Activated T-helper 1 cell treated with anti-CD3 and anti-CD28 coated beads, Interleukin-2, amount 50 U/mL, for 16 hours (primary cell): ENCODE measurements at places on chromosomes 11 and 22.
A peak's percentile ranks its signal among the peaks of the same experiment; 100 is the strongest.

DNA sequence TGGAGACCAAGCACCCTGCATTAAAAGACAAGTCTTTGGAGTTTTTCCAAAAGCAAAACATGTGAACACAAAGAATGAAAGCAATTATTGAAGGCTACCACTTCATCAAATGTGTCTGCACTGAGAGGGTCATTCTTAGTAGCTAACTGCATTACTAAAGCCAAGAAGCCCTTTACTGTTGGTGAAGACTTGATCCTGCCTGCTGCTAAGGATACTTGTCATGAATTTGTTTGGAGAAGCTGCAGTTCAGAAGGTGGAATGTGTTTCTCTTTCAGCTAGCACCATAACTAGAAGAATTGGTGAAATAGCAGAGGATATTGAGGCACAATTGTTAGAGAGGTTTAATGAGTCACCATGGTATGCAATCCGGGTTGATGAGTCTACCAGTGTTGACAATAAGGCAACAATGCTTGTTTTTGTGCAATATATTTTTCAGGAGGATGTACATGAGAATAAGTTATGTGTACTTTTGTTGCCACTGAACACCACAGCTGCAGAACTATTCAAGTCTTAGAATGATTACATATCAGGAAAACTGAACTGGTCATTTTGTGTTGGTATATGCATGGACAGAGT lies 457.3 kb upstream of the ISX start:
- no peak for DNase-seq

DNA sequence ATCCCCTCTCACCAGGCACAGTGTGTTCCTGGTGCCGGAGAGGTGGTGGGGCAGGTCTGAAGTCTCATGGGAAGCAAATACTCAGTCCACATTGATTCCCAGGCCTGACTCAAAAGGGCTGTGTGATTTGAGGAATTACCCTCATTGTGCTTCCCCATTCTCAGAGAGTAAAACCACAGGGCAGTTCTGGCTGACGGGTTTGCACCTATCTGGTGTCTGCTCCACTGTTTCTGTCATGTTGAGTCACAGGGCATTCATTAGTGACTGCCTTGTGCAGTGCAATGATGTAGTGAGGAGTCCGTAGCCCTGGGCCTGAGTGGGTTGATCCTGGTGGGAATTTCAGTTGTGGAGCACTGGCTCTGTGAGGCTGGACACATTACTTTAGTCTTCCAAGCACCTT lies 85.2 kb upstream of the ARHGAP20 start:
- no peak for DNase-seq

GRCh38 chr11:45578316-45578715 lies 87.1 kb downstream of the CHST1 start:
- no peak for DNase-seq

DNA sequence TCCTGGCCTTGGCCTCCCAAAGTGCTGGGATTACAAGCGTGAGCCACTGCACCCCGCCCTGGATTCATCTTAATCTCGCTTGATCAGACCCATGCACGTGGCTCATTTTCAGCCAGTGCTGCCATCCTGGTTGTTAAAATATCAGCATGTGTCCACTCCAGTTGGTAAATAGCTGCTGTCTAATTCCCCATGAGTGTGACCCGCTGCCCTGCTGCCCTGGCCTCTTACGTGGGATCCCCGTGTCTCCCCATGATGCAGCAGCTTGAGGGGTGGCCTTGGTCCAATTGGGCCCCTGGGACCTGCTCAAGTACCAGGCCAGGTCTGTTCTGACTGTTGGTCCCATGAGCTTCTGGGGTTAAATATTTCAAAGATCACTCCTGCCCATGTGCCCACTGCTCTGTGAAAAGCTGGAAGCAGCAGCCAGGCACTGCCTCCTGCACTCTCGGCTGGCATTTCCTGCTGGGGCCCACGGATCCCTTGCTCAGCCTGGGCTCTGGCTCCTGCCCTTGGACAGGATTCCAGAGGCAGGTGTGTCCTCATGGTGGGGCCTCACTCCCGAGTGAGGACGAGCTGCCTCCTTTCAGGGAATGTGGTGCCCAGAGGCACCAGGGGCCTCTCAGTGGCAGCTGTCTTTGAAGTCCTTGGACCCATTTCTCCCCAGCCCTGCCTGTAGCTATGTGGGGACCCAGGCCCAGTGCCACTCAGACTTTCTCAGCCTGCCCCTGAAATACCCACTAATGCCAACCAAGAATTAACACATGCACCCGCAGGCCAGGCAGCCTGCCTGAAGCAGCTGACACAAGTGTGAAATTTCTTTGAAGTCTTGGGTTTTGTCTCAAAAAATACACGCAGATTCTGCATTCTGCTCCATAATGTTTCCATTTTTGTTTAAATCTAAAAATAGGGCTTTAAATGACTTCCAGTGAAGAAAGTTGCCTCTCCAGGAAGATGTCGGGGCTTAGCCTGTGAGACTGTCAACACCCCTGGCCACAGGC lies 38.1 kb upstream of the PRDM11 start:
- no peak for DNase-seq

DNA sequence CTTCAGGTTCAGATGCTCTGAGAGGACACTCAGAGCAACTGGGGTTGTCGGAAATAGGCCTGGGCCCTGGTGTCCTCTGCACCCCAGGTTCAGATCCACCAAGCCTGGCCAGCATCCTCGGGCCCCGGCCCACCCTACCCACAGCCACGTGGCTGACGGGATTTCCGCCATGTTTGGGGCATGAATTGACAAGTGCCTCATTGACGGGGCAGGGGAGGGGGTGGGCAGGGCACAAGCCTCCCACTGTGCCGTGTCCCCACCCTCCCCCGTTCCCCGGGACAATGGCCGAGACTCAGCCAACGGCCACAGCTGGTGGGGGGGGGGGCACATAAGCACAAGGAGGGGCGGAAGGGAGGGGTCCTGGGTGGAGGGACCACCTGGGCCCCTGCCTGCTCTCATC lies 8.5 kb downstream of the MYRF start:
- DNase-seq, result no peak

DNA sequence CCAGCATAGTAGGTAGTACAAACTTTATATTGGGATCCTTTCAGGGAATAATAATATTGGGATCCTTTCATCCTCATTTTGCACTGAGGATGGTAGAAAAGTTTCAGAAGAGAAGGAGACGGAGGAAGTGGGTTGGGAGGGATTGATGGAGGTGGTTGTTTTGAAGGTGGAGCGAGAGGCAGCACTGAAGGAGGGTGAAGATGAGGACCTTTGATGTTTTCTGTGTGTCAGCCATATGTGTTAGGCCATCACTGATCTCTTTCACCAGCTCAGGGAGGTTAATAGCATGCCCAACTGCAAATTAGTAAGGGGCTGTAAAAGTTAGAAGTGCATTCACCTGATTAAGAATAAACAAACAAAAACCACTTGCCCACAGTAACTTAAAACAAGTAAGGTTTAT lies 275.5 kb upstream of the B3GAT1 start:
- no peak for DNase-seq

DNA sequence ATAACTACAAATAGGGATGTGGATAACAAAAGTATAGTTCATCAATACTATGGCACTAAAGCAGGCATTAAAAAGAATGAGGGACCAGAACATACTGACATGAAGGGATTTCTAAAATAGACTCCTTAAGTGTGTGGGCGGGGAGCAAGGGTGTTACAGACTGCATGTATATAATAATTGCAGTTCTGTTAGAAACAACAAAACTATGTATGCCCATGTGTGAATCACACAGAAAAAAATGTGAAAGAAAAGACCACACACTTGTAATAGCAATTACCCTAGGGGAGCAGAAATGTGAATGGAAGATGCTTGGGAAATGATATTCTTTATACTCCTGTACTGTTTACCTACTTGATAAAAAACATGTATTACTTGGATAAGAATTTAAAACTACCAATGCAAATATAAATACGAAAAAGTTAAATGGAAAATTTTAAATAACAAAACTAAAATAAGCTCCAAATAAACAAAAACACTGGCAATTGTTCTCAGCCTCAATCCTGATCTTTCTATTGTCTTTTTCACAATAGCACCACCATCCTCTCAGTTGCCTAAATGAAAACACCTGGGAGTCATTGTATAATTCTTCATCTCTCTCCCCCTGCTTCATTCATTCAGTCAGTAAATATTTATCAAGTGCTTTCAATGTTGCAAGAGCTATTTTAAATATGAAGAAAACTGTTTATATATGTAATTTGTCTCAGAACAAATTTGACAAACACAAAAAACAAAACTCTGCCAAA lies 129.8 kb downstream of the FCHSD2 start:
- no peak for DNase-seq

GRCh38 chr11:121368364-121369240 lies 76.0 kb downstream of the SC5D start:
- DNase-seq, result no peak

DNA sequence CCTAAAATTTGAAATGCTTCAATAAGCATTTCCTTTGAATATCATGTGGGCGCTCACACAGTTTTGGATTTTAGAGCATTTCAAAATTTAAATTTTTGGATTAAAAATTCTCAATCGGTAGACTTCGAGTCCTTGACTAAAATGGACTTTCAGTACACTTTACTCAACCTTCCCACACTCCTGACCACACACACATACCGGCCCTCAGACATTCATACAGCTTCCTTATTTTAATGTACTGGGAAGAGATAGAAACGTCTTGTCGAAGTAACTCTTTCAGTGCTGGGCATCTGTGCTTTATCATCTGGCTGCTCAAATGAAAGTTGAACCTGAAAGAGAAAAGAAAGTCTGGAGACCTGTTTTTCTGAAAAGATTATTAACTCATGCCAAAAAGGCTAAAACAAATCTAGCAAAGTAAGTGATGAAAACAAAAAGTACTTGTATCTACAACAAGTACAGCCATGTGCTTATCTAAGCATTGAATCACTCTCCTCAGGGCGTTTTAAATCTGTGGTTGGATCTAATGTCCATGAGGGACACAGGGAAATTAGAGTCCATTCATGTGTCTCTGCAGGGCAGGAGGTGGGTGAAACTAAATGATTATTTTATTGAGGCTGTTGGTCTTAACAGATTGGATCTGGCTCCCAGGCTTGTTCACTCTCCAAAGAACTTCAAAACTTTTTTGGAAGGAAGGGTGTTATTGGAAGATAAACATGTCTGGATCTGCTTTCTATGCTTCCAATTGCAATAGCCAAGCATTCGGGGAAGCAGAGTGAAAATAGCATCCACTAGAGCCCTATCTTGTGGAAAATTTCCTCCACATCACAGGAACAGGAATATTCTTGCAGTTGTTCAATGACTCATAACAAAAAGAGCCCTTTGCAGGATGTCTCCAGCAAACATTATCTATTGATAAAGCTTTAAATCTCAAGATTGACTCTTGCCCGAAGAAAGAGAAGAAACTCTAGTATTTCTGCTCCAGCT lies 47.0 kb downstream of the CARD18 start:
- DNase-seq, result no peak

- DNase-seq, result peak; percentile 36
Measured at GRCh38 chr22:19892257-19892879, 37.7 kb upstream of the GNB1L start.

- DNase-seq, result no peak
Measured at GRCh38 chr11:119772641-119773415, 43.8 kb upstream of the NECTIN1 start.

DNA sequence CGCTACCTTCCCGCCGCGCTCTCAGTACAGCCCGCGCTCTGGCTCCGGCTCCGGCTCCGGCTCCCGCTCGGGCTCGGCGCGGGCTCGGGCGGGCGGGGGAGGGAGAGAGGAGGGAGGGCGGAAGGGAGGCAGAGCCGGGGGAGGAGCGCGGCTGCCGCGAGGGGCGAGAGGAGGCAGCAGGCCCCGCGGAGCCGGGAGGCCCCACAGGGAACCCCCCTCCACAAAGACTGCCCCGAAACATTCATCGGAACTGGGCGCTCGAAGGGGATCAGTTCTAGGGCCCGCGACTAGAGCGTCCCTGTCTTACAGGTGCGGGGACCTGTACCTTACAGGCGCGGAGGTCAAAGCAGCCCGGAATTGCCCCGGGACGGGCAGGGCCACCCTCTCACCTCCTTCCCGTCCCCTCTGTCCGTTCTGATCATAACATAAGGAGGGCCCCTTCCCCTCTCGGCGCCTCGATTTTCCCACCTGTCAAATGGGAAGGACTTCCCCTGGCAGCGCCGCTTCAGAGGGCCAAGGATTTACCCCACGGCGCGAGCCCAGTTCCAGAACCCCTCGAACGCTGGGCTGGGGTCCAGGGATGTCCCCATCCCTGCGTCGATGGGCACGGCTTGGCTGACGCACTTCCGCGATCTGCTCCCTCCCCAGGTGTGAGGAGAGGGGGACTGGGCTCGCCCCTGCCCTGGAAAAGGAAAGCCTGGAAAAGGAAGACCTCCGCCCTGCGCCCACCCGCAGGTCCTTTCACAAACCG lies at the start of gene SHISA8:
TSS of gene SHISA8 (minus strand) at position 40 of the 751 bp plus-strand sequence. CDS start 407 bp downstream, outside the sequence.
- peak; percentile 39 for DNase-seq

- no peak for DNase-seq
Measured at GRCh38 chr11:114209904-114210303, 86.3 kb upstream of the NNMT start.

DNA sequence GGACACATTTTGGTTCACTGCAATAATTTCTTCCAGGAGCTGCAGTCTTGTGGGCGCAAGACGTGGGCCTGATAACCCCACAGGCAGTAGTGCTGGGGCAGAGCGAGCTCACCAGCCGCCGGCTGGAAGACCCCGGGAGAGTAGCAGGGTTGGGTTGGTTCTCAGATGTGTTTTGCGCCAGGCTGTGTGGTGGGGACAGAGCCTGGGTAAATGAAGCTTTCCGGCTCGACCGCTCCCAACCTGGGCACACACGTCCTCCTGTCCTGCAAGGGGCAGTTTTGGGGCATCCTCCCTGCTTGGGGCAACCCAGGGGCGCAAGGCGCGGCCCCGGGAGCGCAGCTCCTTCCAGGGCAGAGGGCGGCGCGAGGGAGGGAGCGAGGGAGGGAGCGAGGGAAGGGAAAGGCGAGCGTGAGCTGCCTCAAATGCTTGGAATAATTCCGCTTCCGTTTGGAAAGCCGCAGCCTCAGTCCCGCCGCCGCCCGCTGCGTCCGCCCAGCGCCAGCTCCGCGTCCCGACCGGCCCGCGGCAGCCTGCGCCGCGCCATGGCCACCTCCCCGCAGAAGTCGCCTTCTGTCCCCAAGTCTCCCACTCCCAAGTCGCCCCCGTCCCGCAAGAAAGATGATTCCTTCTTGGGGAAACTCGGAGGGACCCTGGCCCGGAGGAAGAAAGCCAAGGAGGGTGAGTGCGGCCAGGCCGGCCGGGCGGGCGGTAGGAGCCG lies at the start of gene PARVA:
TSS of gene PARVA (plus strand) at position 466 of the 718 bp plus-strand sequence. CDS start at position 543, 77 bp downstream.
- no peak for DNase-seq

DNA sequence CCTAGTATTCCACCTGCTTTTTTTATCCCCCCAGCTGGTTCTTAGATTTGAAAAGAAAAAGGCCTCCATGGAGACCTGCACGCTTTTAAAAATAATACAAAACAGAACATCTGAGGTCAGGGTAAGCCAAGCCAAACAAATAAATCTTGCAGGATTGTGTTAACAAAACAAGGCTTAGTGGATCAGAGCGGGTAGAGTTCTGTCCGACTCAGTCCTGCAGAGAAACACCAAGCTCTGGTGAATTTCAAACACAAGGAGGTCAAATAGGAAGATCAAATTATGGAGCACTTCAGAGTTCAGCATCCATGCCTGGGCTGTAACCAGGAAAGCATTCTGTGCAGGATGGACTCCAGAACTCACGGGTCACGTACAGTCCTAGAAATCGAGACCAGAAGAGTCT lies 86.9 kb downstream of the SYN3 start:
- no peak for DNase-seq

- no peak for DNase-seq
Measured at GRCh38 chr11:62315431-62315830, 16.6 kb upstream of the SCGB1D4 start.

GRCh38 chr22:41305646-41306045 lies 4.3 kb downstream of the ZC3H7B start:
- no peak for DNase-seq
